ENCODE measurements at places on chromosomes 13 and 19.

GRCh38 chr19:11050323-11051114 is 38.7 kb upstream of the LDLR start:
- no peak for DNase-seq

DNA sequence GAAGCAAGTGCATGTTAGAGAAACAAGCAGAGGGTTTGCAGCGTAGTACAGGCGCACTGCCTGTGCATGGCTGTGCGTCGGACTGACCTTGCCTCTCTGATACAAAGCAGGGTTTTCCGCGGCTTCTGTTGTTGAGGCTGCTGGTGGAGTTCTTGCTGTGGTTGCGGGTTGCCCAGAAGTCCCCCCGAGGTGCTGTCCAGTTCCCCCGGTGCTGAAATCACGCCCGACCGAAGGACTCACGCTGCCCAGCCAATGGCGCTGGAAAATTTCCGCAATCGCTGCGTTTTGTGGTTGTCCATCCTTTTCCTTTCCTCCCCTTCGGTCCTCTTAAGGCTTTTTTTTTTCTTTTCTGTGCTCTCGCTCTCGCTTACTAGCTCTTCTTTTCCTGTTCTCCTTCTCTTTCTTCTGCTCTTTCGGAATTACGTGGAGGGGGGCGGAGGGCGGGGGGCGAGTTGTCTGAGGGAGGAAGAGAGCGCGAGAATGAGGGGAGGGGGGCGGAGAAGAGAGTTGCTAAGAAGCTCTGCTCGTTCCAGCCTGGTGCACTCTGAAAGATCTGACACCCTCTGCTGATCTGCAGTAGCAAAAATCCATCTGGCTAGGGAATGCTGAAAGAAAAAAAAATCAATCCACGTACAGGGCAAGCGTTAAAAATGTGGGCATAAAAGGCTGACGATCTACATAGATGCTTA is at the start of gene SLITRK1:
Gene SLITRK1, minus strand, starts transcription at position 558 of the 689 bp plus-strand sequence. CDS start 967 bp downstream, outside the sequence.
- DNase-seq: peak; percentile 88

GRCh38 chr13:114134111-114134943 is 1.9 kb upstream of the RASA3 start:
- DNase-seq: no peak

- no peak for DNase-seq
Observed at GRCh38 chr19:2592824-2593223, 109.7 kb downstream of the GNG7 start.
